Lower lobe of right lung (tissue), 2 donors: ENCODE measurements at places on chromosomes 11 and 22. TPM values are rescaled to one million over a fixed set of nuclear protein-coding genes. Genes with fewer than 3 reads are reported as not detected.

CD3D gene
- 7.4 TPM for total RNA-seq

DNA sequence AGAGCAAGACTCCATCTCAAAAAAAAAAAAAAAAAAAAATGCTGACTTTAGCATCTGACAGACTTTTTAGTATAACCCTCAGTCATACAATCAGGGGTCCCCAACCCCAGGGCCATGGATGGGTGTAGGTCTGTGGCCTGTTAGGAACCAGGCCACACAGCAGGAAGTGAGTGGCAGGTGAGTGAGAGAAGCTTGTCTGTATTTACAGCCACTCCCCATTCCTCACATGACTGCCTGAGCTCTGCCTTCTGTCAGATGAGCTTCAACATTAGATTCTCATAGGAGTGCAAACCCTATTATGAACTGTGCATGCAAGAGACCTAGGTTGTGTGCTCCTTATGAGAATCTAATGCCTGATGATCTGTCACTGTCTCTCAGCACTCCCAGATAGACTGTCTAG lies 3.3 kb downstream of the FAM227A start:
- no peak for DNase-seq
- H3K4me1 ChIP-seq: peaks cover 15% of the 10 kb centered on the region
- no peaks in the 10 kb centered on the region for H3K27me3 ChIP-seq
- H3K4me3 ChIP-seq: no peak overlapping the region
- no peak overlapping the region for H3K27ac ChIP-seq
- no peaks in the 10 kb centered on the region for H3K36me3 ChIP-seq

DNA sequence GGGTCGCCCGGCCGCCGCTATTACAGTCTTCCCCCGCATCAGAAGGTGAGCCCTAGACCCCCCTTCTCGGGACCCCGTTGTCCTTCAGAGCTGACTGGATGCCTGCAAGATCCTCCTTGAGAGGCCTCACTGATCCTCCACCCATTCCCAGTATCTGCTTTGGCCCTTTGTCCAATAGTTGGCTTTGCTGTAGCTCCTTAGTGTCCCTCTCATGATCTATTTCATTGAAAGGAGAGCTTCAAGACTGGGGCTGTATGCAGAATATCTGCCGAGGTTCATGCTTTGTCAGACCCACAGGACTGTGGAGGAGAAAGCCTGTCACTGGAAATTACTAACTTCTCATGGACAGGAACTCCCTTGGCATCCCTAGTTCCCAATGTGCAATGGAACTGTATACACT lies 499 bp downstream of the DLAT start:
- H3K4me3 ChIP-seq: peak overlapping the region; percentile 96
- H3K27me3 ChIP-seq: no peaks in the 10 kb centered on the region
- H3K27ac ChIP-seq: peak overlapping the region; percentile 92
- peaks cover 14% of the 10 kb centered on the region for H3K4me1 ChIP-seq
- DNase-seq: no peak
- H3K36me3 ChIP-seq: peaks cover 37% of the 10 kb centered on the region

DNA sequence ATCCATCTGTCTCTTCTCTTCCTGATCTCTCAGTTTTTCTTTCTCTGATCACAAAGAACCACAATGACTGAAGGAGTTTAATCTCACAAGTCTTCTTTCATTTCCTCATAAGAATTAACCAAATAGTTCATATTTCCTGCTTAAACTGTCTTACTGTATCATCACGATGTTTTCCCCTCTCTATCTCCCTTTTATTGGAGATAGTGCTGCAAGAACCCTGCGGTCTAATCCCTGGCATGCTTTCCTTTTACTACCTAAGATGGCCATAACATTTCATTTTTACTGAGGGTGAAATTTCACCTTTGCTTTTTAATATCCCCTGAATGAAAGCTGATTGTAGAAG lies 28.9 kb downstream of the CARD18 start:
- H3K27ac ChIP-seq: no peak overlapping the region
- no peak for DNase-seq
- peaks cover 19% of the 10 kb centered on the region for H3K4me1 ChIP-seq
- no peaks in the 10 kb centered on the region for H3K36me3 ChIP-seq

PRDM11 gene
- 15.1 TPM for total RNA-seq

DNA sequence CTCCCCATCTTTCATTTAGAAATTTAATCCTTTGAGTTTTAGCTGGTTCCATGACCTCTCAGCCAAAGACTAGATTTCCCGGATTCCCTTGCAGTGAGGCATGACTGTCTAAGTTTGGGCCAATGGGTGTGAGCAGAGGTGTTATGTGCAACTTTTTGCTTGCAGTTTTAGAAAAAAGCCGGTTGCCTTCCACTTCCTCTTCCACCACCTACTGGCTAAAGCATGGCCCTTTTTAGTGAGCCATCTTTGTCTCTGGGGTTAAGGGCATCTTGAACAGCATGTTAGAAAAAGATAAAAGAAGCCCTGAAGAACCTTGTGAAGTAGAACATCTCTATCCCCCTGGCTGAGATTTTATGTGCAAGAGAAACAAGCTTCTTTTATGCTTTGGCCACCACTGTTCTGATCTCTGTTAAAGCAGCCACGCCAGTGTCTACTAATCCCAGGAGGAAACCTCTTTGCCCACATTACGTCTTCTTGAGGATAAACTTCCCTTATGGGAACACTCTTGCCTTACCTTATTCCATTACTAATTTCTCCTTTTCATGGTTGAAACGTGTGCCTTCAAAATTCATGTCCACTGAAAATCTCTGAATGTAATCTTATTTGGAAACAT lies 279.9 kb downstream of the TENM4 start:
- no peaks in the 10 kb centered on the region for H3K36me3 ChIP-seq
- no peaks in the 10 kb centered on the region for H3K4me1 ChIP-seq
- DNase-seq: no peak
- H3K4me3 ChIP-seq: no peak overlapping the region

DNA sequence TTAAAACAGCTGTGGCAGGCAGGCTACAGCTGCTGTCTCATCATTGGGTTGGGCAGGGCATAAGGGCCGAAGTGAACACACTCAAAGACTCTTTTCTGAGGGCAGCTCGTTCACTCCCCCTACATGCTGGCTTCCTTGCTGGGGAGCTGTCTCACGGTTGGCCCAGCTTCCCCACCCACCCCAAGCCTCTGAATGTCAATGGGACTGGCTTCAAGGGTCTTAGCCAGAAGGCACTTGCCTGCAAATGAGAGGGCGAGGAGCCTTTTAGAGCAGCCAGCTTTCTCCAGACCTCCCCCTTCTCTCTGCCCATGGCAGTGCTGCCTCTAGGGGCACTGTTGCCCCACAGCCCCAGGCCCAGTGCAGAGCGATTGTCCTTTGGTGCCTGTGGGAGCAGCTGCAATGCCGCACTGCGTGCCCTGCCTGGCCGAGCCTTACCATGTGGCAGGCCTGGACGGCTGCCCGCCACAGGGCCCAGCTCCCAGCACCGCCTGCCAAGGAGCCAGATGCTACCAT lies 94.7 kb upstream of the RASSF10 start:
- no peak overlapping the region for H3K27ac ChIP-seq
- DNase-seq: peak; percentile 51
- H3K4me3 ChIP-seq: no peak overlapping the region

- no peaks in the 10 kb centered on the region for H3K36me3 ChIP-seq
- no peak for DNase-seq
- H3K4me3 ChIP-seq: no peak overlapping the region
- no peaks in the 10 kb centered on the region for H3K4me1 ChIP-seq
- no peak overlapping the region for H3K27ac ChIP-seq
Observed at GRCh38 chr11:115169251-115169650, 335.0 kb downstream of the CADM1 start.

- H3K36me3 ChIP-seq: no peaks in the 10 kb centered on the region
- no peaks in the 10 kb centered on the region for H3K4me1 ChIP-seq
- no peak overlapping the region for H3K27ac ChIP-seq
- DNase-seq: no peak
- H3K4me3 ChIP-seq: no peak overlapping the region
- no peaks in the 10 kb centered on the region for H3K27me3 ChIP-seq
Observed at GRCh38 chr11:105740164-105740903, 130.5 kb downstream of the GRIA4 start.

GRCh38 chr11:1853376-1854131 lies 670 bp downstream of the LSP1 start:
- H3K36me3 ChIP-seq: no peaks in the 10 kb centered on the region
- H3K27me3 ChIP-seq: no peaks in the 10 kb centered on the region
- DNase-seq: no peak

GRCh38 chr11:88308576-88308975 lies 29.0 kb downstream of the CTSC start:
- DNase-seq: no peak
- H3K27ac ChIP-seq: no peak overlapping the region
- H3K4me1 ChIP-seq: no peaks in the 10 kb centered on the region

C11orf97 gene
- 2.5 TPM for total RNA-seq

- no peaks in the 10 kb centered on the region for H3K4me1 ChIP-seq
- DNase-seq: no peak
- no peaks in the 10 kb centered on the region for H3K27me3 ChIP-seq
- H3K27ac ChIP-seq: no peak overlapping the region
Observed at GRCh38 chr11:64015935-64016845, 19.5 kb upstream of the FLRT1 start.

GRCh38 chr11:86047275-86047991 lies 21.5 kb downstream of the PICALM start:
- H3K4me3 ChIP-seq: no peak overlapping the region
- no peak for DNase-seq
- H3K4me1 ChIP-seq: peaks cover 87% of the 10 kb centered on the region
- no peaks in the 10 kb centered on the region for H3K36me3 ChIP-seq
- H3K27me3 ChIP-seq: no peaks in the 10 kb centered on the region

DNA sequence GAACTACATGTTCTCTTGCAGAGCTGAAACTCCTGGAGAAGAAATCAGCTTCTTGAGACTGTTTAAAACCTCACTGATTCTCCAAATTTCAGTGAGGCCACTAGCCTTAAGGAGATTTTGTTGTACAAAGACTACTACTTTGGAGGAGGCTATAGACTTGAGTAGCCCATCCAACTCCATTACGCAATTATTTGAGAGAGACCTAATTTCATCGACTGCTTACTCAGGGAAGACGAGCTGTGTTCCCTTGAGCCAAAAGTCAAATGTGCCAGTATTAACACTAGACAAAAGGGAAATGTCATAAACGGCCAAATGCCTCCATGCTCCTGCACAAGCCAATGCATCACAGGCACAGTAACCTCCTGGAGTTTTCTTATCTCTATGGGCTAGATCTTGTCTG lies 182.8 kb upstream of the SESN3 start:
- H3K4me3 ChIP-seq: no peak overlapping the region
- no peak for DNase-seq
- no peaks in the 10 kb centered on the region for H3K36me3 ChIP-seq
- no peaks in the 10 kb centered on the region for H3K27me3 ChIP-seq
- H3K4me1 ChIP-seq: no peaks in the 10 kb centered on the region
- no peak overlapping the region for H3K27ac ChIP-seq

GRCh38 chr11:36361472-36361871 lies 65.4 kb downstream of the PRR5L start:
- peaks cover 26% of the 10 kb centered on the region for H3K4me1 ChIP-seq
- no peaks in the 10 kb centered on the region for H3K36me3 ChIP-seq
- no peak for DNase-seq
- H3K27me3 ChIP-seq: no peaks in the 10 kb centered on the region
- H3K4me3 ChIP-seq: peak overlapping the region; percentile 11
- H3K27ac ChIP-seq: no peak overlapping the region

GRCh38 chr11:125931668-125932067 lies 14.2 kb upstream of the VSIG10L2 start:
- H3K4me1 ChIP-seq: no peaks in the 10 kb centered on the region
- H3K36me3 ChIP-seq: no peaks in the 10 kb centered on the region

LZTR1 gene
- 51.6 TPM for total RNA-seq

DNA sequence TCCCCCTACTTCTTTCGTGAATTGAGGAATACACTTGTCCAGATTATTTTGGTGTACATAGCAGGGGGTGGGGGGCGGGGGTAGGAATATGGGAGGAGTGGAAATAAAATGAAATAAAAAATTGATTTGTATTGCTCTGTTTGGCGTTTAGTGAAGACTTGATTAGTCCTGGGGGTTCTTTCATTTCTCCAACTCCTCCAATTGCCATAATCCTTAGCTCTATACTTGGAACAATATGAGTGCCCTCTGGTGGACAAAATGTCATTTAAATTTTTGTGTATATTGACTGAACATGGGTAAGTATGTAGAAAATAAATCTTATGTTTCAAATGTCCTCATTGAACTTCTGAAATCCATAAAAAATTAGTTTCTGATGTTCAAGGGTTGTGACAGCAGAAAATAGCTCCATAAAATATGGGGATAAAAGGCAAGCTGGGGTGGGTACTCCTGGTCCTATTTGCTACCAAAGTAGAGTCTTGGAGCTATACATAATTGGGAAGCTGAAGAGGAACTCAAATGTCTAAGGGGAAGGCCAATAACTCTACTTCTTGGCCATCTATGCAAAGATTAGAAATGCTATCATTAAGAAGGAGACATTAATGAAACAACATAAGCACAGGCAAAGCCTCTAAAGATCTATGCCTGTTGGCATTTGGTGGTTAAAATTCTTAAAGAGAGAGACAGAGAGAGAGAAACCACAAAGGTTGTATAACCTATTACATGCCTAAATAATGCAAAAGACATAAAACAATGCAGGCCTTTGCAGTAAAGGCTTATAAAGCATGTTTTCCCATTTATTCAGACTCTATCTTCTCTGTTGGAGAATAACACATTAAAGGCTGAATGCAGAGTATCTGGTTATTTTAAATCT lies 421.6 kb downstream of the METTL15 start:
- H3K36me3 ChIP-seq: no peaks in the 10 kb centered on the region
- H3K4me3 ChIP-seq: no peak overlapping the region
- H3K27ac ChIP-seq: no peak overlapping the region

- no peaks in the 10 kb centered on the region for H3K36me3 ChIP-seq
- no peak for DNase-seq
- no peaks in the 10 kb centered on the region for H3K27me3 ChIP-seq
- H3K4me1 ChIP-seq: no peaks in the 10 kb centered on the region
- no peak overlapping the region for H3K4me3 ChIP-seq
Observed at GRCh38 chr11:28476049-28476448, 367.9 kb downstream of the METTL15 start.

GGT1 gene
- total RNA-seq: 65.1 TPM

GRCh38 chr11:45385844-45386243 lies 99.7 kb upstream of the SYT13 start:
- no peaks in the 10 kb centered on the region for H3K36me3 ChIP-seq
- no peak for DNase-seq
- peaks cover 4% of the 10 kb centered on the region for H3K27me3 ChIP-seq
- no peak overlapping the region for H3K4me3 ChIP-seq
- peaks cover 8% of the 10 kb centered on the region for H3K4me1 ChIP-seq

DNA sequence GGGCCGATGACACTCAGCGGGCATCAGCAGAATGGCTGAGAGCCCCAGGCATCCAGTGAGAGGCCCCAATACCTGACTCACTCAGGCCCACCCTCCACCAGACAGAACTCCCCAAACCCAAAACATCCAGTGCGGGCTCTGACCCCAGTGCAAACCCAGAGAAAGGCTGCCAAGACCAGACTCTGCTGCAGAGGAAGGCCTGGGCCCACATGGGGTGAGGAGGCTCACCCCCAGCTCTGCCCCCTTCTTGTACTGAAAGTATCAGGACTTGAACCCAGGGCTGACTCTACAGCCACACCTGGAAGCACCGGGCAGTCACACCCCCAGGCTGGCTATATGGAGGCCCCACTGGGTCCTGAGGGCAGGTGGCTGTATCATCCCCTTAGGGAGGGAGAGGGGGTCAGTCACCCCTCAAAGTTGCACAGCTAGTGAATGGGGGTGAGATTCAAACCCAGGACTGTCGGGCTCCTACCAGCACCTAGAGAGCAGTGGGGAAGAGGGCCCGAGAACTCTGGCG lies 49.3 kb downstream of the IGLL1 start:
- no peak overlapping the region for H3K27ac ChIP-seq
- H3K27me3 ChIP-seq: peaks cover 4% of the 10 kb centered on the region
- peaks cover 19% of the 10 kb centered on the region for H3K4me1 ChIP-seq
- DNase-seq: peak; percentile 20

PGGHG gene
- total RNA-seq: 163 TPM

TEX12 gene
- not detected for total RNA-seq
